Neural crest cell (in vitro differentiated cells): ENCODE measurements at places on chromosomes 3 and 15. TPM values are rescaled to one million over a fixed set of nuclear protein-coding genes. Genes with fewer than 3 reads are reported as not detected.
A peak's percentile ranks its signal among the peaks of the same experiment; 100 is the strongest.

- no peak overlapping the region for H3K4me3 ChIP-seq
- no peaks in the 10 kb centered on the region for H3K27me3 ChIP-seq
- peaks cover 48% of the 10 kb centered on the region for H3K36me3 ChIP-seq
- DNase-seq, result no peak
- H3K27ac ChIP-seq, result no peak overlapping the region
- no peaks in the 10 kb centered on the region for H3K4me1 ChIP-seq
Observed at GRCh38 chr15:51533672-51534398, 88.7 kb downstream of the DMXL2 start.

RTP1 gene
- not detected in 2 replicates for total RNA-seq

GRCh38 chr3:57756528-57757401 lies 656 bp downstream of the SLMAP start:
- H3K4me3 ChIP-seq, result peak overlapping the region; percentile 100
- H3K36me3 ChIP-seq, result peaks cover 6% of the 10 kb centered on the region
- peaks cover 7% of the 10 kb centered on the region for H3K27me3 ChIP-seq
- peak; percentile 35 for DNase-seq
- H3K27ac ChIP-seq, result peak overlapping the region; percentile 99

MYRIP gene
- 0.48 and 0.54 TPM in 2 replicates for total RNA-seq

- no peak for DNase-seq
- no peak overlapping the region for H3K27ac ChIP-seq
- peaks cover 39% of the 10 kb centered on the region for H3K4me1 ChIP-seq
Observed at GRCh38 chr3:107973961-107974360, 116.9 kb downstream of the CD47 start.

DNA sequence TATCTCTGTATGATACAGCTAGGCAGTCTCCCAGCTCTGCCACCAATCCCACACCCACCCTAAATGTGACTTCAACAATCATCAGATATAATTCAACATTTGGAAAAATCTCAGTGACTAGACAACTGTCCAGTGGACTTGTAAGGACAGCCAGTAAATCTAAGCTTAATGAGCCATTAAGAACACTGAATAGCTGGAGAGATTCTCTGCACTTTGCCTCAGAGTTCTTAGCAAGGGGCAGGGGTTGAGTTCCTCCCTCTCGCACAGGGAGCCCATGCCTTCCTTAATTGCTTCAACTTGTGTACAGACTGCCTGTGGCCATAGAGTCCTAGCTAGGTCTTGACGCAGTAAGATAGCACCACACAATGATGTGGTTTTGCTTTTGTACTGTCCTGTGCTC lies 15.6 kb downstream of the MEX3B start:
- no peaks in the 10 kb centered on the region for H3K27me3 ChIP-seq
- no peaks in the 10 kb centered on the region for H3K4me1 ChIP-seq
- no peak for DNase-seq
- H3K36me3 ChIP-seq, result no peaks in the 10 kb centered on the region
- H3K27ac ChIP-seq, result no peak overlapping the region

DNA sequence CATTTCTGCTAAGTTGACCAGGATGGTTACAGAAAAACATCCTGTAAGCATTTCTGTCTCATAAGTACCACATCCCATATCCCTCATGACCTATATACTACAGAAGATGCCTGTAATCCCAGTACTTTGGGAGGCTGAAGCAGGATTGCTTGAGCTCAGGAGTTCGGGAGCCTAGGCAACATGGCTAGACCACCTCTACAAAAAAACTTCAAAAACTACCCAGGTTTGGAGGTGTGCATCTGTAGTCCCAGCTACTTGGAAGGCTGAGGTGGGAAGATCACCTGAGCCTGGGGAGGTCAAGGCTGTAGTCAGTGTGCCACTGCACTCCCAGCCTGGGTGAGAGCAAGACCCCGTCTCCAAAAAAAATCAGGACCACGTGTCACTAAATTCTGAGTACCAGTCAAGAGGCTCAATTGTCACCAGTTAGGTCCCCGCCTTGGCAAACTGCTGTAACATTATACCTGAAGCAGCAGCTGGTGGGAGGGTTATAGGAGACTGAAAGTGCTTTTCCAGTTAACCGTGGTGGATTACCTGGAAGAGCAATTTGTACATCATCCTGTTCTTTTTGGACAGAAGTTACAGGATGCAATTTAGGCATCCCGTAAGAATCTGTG lies 6.2 kb downstream of the RPL32 start:
- no peak for DNase-seq
- H3K36me3 ChIP-seq, result peaks cover 41% of the 10 kb centered on the region
